ENCODE measurements at places on chromosomes 4 and X.
A peak's percentile ranks its signal among the peaks of the same experiment; 100 is the strongest.

GRCh38 chr4:66048861-66049260 is 378.6 kb upstream of the EPHA5 start:
- DNase-seq, result no peak

DNA sequence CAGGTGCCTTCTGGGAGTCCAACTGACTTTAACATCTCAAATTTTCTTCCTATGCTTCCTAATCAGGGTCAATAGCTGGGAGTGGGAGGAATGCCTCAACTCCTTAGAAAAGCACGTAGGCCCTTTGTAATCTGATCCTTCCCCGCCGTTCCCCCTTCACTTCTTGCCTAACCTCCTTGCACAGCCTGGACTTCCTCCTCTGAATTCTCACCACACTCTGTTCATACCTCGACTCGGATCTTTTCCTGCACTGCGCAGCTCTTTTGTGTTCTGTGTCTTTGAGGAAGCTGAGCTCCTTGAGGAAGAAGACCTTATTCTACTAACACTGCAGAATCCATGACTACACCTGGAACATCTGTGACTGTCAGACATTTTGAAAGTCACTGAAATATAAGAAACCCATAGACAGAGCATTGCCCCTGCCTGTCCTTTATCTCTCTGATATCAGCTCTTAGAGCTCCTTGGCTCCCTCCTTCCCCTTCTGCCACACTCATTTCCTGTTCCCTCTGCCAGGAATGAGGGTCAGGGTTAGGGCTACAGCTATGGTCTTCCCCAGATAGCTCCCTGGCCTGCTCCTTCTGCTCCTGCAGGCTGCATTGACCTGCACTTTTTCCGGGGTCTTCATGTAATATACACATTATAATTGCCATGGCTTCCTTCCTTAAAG is 140.2 kb upstream of the LDB2 start:
- no peak for DNase-seq

DNA sequence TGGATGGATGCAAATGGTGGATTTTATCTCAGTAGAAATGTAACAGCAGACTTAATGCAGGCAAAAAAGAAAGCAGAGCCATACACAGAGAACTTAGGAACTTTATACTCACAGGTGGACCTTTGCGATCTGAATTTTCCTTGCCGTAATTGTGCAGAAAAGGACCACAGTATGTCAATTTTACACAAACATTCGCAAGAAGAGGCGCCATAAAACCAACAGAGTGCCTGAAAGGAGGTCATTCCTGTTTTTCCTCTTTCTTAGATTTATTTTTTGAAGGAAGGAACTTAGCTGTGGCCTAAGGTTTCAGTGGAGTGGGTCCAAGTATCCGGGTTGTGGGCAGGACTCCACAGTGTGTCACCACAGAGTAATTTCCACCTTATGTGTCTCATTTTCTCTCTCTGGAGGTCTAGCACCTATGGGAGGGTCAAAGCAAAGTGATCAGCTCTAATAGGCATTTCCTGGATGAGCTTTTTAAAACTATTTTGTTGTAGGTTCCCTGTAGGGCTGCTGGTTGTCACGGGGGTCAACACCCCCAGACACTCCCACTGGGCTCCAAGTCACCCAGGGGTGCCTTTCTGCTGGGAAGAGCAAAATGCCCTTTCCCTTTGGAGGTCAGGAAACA is 24.7 kb upstream of the PBDC1 start:
- peak; percentile 7 for DNase-seq

- DNase-seq, result no peak
Measured at GRCh38 chr4:140133576-140133975, 20.4 kb downstream of the MAML3 start.

- DNase-seq, result no peak
Measured at GRCh38 chr4:17058916-17059741, 160.7 kb upstream of the LDB2 start.

- no peak for DNase-seq
Measured at GRCh38 chr4:42554072-42554471, 102.8 kb downstream of the ATP8A1 start.

Data from globus pallidus (tissue), 1 donor.